ENCODE measurements at places on chromosomes 2 and 18.

DNA sequence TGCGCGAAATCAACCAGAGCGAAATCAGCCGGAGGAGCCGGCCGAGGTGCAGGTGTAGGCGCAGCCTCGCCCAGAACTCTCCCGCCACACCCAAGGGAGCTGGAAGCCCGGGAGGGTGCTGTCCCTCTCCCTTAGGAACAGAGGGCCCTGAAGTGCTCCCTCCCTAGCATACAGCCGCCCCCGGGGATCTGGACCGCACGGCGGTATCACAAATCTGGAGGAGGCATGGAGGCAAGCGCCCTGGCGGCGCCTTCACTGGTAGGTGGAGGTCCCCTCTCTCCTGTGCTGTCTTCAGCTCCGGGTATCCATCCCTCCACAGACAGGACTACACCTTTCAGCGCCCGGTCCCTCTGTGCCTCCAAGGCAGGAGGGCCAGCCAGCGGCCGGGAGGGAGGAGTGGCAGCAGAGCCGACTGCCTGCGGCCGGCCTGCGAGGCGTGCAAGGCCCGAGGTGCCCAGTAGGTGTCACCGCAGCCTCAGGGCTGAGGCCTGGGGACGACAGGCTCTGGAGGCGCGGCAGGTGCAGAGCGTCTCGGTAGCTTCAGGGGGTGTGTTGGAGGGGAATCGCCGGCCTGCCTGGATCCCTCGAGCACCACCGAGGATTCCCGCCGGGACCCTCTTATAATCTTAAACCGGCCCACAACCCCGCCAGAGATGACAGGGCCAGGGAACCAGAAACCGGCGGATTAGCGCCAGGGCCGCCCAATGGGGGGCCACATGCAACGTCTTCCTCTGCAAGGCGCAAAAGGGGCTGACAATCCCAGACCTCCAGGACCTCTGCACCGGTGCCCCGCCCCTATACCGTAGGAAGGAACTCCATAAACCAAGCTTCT, 2.8 kb downstream of the IHH start:
- peak; percentile 49 for DNase-seq

DNA sequence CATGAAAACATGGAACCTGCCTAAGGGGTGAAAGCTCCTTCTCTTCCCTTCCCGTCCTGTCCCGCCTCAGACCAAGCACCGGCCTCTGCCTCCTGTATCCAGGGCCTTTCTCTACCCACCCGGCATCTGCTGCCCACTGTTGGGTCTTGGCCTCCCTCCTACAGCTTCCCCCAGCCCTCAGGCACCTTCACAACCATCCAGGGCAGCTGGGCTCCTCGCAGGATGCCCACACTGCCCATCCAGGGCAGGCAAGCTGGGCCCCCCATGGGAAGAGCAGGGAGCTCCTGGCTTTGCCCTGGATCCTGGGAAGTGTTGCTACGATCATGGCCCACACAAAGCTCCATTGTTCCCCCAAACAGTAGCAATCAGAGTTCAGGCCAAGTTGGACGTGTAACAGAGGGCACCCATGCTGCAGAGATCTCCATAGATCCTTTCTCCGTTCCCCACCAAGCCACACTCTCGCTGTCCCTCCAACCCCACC, 206.6 kb downstream of the NDUFA10 start:
- no peak for DNase-seq

DNA sequence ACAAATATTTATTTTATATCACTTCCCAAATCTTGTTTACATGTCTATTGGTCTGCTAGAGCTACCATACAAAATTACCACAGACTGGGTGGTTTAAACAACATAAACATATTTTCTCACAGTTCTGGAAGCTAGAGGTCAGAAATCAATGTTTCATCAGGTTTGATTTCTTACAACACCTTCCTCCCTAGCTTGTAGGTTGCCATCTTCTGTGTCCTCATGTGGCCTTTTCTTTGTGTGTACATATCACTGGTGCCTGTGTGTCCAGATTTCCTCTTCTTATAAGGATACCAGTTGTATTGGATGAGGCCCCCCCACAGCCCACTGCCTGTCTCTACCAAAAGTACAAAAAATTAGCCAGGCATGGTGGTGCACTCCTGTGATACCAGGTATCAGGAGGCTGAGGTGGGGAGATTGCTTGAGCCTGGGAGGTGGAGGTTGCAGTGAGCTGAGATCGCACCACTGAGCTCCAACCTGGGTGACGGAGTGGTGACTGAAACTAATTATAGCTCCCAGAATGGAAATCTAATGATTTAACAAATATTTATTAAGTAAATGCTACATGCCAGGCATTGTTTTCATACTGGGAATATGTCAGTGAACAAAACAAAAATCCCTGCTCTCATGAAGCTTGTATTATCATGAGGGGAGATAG, 13.6 kb downstream of the EML4 start:
- no peak for DNase-seq

DNA sequence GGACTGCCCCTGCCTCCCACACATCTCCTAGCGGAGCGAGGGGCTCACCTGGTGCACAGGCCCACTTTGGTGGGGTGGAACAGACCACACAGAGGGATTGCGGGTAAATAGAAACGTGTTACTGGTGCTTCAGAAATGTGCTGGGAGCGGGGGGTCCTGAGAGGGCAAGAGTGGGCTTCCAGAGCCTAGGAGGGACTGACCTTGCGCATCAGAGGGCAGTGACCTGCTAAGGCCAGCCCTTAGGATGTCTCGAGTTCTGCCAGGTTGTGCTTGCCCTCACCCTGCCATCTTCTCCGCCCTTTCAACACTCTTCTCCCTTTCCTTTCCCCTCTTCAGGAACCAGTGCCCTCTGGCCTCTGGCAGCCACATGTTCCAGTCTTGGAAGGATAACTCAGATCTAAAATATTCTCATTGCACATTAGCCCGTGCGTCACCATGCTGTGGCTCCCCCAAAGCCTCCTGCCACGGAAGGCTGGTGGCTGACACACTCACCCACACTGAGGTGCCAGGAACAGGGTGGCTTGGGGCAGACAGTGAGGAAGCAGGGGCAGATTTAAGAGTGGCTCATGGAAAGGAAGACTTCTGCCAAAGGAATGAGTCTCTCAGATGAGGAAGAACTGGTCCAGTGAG, 89.6 kb downstream of the MCFD2 start:
- DNase-seq, result no peak

DNA sequence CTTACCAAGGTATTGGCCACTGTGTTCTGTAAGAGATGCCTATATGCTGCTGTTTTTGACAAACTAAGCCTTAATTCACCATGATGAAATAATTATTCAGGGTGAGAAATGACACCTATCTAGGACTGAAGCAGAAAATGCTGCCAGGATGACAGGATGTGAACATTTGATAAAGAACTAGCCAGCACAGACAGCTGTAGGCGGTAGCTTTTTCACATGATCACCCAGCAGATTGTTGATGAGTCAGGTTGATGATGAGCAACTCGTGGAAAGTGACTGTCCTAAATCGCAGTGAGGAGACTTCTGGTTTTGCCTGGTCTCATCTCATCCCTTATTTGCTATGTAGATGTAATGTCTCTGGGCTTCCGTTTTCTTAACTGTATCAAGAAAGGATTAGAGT, 144.1 kb downstream of the PRPF40A start:
- no peak for DNase-seq

GRCh38 chr2:44939106-44940048, 2.1 kb upstream of the SIX3 start:
- no peak for DNase-seq

DNA sequence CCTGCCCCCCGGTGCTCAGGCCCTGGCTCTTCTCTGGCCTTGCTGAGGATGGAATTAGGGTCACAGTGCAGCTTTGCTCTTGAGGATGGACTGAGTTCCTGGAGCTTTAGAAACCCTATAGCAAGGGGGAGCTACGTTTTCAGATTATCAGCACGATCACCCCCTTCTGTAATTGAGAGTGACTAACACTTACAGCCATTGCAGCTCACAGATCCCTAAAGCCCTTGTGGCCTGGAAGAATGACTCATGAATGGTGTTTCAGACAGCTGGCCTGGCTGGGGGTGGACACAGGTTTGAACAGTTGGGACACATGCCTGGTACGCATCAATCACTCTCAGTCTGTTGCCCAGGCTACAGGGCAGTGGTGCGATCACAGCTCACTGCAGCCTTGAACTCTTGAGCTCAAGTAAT, 79.7 kb upstream of the IGFBP5 start:
- no peak for DNase-seq

DNA sequence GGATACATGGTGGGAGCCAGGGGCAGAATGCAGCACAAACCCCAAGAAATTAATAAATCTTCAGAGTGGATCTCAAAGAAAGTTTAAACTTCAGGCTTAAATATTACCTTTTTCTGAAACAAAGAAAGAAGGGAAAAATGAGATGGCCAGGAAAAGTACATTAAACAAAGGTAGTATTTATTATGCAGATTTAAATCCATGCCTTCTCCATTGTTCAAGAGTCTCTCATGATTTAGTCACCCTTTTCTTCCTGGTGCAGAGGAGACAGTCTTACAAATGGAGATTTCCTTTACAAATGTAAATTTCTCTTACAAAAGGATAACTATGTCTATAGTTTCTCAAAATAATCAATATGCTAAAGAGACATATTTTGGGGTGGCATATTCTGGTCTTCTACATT, 33.4 kb upstream of the PPM1B start:
- no peak for DNase-seq

DNA sequence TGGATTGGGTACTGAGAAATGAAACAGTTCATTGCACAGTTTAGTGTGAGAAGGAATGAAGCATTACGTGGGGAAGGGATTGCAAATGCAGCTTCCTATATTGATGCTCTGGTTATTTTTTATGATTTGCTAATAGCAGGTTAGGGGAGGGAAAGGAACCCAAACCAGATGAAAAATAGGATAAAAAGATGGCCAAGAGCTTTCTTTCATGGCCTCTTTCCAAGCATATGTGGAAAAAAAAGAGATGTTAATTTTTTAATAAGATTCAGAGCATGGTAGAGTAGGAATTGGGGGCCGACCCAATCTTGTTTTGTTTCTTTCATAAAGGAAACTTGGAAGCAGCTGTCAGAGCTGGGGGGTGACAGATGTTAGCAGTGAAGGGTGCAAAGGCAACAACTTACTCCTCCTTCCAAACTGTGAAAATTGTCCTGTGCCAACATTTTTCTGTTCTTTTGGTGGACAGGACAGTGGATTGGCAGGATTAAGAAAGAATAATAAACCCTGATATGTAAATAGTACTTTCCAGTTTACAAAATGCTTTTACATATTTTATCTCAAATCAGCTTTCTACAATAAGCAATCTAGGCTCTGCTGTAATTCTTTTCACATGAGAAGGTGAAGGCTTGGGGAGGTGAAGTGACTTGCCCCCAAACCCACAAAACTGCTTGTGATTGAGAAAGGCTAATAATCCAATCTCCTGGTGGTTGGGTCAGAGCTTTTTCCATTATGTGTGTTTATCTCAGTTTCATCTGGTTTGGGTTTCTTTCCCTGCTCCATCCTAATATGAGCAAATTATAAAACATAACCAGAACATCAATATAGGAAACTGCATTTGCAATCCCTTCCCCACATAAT, 270.1 kb downstream of the ETAA1 start:
- no peak for DNase-seq

GRCh38 chr2:220106065-220106464, 478.6 kb downstream of the SLC4A3 start:
- DNase-seq, result no peak

- no peak for DNase-seq
Observed at GRCh38 chr2:240126731-240127130, 9.4 kb downstream of the COPS9 start.

DNA sequence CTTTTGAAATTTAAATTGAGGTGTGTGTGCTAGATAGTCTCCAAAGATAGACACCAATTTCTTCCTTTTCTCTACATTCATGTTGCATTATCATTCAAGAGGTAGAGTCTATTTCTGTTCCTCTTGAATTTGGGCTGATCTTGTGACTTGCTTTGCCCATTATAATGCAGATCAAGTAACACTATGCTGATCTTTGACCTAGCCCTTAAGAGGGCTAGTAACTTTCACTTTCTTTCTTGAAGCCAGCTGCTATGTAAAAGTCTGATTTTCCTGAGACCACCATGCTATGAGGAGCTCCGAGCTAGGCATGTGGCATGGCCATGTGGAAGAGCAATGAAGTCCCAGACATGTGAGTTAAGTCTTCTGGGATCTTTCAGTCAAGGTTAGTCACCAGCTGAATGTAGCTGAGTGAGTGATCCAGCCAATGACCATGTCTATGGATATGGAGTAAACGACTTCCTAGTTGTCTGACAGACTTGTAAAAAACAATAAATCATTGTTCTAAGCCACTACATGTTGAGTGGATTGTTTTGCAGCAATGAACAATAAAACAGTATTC, 189.4 kb upstream of the CWC22 start:
- no peak for DNase-seq

- DNase-seq, result no peak
Observed at GRCh38 chr18:63730773-63731172, 28.0 kb downstream of the SERPINB11 start.

DNA sequence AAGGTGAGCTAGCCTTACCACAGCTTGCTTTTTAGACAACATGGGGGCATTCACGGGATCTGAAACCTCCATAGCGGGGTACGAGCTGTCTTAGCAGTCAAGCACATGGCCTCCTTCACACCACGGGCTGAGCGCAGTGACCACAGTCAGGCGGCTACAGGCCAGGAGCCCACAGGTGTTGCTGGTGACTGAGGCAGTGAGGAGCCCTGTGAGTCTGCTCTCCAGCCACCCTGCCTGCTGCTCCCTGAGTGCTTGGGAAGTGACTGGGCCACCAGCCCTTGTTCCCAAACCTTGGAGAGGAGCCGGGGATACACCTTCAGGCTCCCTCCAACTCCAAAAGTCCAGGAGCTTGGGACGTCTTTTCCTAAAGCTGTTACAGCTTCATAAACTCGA, 418.1 kb upstream of the MYT1L start:
- DNase-seq, result no peak

- DNase-seq, result no peak
Observed at GRCh38 chr18:63553081-63553480, 10.9 kb downstream of the SERPINB12 start.

DNA sequence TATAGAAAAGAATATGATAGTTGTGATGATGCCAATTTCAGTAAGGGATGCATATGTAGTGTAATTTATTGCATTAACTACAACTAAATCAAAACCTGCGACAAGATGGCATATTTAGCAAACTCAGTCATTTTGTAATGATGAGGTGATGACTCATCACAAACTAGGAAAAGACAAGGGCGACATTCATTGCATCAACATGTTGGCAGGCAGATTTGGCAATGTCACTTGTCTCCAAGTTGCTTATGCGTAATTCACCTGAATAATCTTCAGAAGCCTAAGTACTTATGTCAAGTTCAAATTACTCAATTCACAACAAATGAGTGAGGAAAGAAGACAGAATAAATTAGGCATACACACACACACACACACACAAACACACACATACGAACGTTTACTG, 273.2 kb upstream of the RGPD4 start:
- no peak for DNase-seq

- DNase-seq, result no peak
Observed at GRCh38 chr2:9178110-9178903, 28.3 kb upstream of the ASAP2 start.
